T-helper 2 cell treated with Interferon-gamma antibody and Interleukin-4, amounts not matched to agents 5 μg/mL and 100 μg/mL, for 36 hours (primary cell): ENCODE measurements at places on chromosomes 12 and 14.

DNA sequence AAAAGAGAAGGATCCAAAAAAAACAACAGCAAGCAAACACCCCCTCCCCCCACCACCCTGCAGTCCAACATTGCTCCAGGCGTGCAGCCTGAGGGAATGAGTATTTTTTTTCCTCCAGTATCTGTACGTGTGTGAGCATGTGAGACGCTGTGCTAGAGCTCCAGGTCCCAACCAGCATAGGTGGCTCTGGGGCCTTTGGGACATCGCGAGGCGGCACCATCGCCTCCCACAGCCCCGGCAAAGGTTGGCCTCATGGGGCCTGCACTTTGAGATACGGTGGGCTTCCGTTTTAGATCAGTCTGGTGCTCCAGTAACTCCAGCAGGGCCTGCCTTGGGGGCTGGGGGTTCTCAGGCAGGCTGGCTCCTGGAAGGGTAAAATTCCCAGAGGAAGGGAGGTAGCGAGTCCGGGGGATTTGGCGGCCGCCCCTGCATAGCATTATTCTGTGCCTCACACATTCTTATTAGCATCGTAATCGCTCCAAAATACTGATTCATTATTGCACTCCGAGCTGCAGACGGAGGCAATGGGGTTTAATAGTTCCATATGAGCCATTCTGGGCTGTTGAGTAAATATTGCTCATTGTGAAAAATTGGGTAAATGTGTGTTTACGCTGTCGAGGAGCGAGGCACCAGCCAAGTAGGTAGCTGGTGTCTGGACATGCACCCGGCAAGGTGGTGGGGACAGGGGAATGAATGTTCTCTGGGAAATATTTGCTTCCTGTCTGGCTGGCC lies 143.1 kb upstream of the MYL2 start:
- H3K27me3 ChIP-seq = no peaks in the 10 kb centered on the region
- H3K4me1 ChIP-seq = peaks cover 5% of the 10 kb centered on the region
- no peak overlapping the region for H3K4me3 ChIP-seq
- no peak overlapping the region for H3K27ac ChIP-seq

- no peak overlapping the region for H3K27ac ChIP-seq
- peaks cover 70% of the 10 kb centered on the region for H3K4me1 ChIP-seq
- peaks cover 57% of the 10 kb centered on the region for H3K36me3 ChIP-seq
- no peak for DNase-seq
- no peaks in the 10 kb centered on the region for H3K27me3 ChIP-seq
Observed at GRCh38 chr12:62285284-62285683, 25.1 kb downstream of the USP15 start.

GRCh38 chr12:113461666-113462065 lies 10.0 kb downstream of the LHX5 start:
- DNase-seq = no peak
- H3K36me3 ChIP-seq = peaks cover 1% of the 10 kb centered on the region
- peaks cover 10% of the 10 kb centered on the region for H3K4me1 ChIP-seq

- no peaks in the 10 kb centered on the region for H3K27me3 ChIP-seq
- H3K36me3 ChIP-seq = no peaks in the 10 kb centered on the region
- no peak overlapping the region for H3K27ac ChIP-seq
Observed at GRCh38 chr12:26088998-26089397, 35.8 kb downstream of the BHLHE41 start.

GRCh38 chr12:108965886-108966285 lies 55.0 kb downstream of the SVOP start:
- no peaks in the 10 kb centered on the region for H3K4me1 ChIP-seq
- H3K27ac ChIP-seq = no peak overlapping the region
- H3K36me3 ChIP-seq = no peaks in the 10 kb centered on the region
